Stimulated activated CD4-positive, alpha-beta T cell treated with anti-CD3 and anti-CD28 coated beads, Interleukin-15, amount 100 ng/mL, for 48 hours (primary cell): ENCODE measurements at places on chromosomes 7 and 10.

DNA sequence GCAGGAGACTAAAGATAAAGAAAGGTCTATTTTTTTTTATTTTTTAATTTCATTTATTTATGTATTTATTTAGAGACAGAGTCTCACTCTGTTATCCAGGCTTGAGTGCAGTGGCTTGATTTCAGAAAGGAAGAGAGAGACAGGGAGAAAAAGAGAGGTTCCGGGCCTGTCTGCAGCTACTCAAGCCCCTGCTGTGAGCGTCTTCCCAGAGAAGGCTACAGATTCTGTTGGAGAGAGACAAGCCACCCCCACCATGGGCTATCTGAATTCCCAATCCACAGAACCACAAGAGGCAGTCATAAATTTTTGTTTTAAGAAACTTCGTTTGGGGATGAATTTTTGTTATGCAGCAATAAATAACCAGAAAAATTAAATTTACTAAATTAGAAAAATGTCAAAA is 68.1 kb downstream of the CALN1 start:
- no peak for DNase-seq

GRCh38 chr10:35613597-35614226 is 8.6 kb downstream of the GJD4 start:
- no peak for DNase-seq

- no peak for DNase-seq
Measured at GRCh38 chr10:112970021-112970420, 20.0 kb downstream of the TCF7L2 start.

DNA sequence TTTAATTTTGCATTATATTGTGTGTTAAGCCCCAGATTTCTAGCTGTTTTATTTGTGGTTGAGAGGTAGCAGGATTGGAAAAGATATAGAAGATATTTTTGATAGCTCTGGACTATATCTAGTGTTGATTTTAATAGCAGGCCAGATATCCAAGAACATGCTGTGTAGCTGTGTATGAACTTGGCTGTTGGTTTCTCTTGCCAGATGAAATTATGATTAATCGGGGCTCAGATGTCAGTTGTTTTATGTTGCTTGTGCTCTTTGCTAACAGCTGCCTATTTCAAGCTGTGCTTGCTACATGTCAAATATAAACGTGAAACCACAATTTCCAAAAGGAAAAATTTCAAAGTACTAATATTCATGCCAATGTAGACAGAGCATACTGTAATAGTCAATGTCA is 141.1 kb downstream of the GRM3 start:
- DNase-seq = no peak

- DNase-seq = no peak
Measured at GRCh38 chr10:31765541-31765940, 163.1 kb downstream of the ARHGAP12 start.

GRCh38 chr10:113331961-113332360 is 220.9 kb upstream of the HABP2 start:
- no peak for DNase-seq

- DNase-seq = no peak
Measured at GRCh38 chr7:13988731-13989125, 738 bp downstream of the ETV1 start.

DNA sequence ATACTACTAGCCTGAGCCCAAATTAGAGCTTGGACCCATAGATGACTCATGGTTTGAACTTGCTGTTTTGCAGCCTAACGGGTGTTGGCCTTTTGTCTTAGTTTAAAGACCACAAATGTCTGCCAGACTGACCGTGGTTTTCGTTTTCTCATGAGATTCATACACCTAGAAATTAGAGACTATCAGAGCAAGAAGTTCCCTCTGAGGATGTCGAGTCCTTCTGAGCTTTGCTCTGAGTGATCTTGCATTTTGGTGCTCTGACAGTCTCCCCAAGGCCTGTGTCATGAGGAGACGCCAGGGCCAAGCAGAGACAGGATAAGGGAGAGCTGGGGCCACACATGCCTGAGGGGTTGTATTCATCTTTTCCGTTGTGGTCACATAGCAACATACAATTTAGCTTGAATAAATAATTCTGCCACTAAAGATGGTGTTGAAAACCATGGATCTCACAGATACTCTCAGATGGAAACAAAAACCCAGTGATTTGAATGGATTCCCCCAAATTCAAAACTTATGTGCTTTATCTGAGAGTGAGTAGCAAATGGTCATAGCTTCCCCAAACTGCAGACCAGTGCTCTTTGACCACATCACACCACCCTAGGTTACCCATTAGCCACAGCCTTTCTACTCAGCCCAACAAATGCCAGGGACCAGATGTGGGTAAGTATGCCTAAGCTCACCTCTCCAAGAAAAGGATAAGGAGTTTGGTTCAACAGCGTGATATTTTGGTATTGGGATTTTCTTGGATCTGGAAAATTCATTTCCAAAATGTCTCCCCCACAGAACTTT is 762.0 kb upstream of the IGFBP3 start:
- no peak for DNase-seq

GRCh38 chr7:133253519-133253875 is 619 bp downstream of the EXOC4 start:
- DNase-seq = no peak

DNA sequence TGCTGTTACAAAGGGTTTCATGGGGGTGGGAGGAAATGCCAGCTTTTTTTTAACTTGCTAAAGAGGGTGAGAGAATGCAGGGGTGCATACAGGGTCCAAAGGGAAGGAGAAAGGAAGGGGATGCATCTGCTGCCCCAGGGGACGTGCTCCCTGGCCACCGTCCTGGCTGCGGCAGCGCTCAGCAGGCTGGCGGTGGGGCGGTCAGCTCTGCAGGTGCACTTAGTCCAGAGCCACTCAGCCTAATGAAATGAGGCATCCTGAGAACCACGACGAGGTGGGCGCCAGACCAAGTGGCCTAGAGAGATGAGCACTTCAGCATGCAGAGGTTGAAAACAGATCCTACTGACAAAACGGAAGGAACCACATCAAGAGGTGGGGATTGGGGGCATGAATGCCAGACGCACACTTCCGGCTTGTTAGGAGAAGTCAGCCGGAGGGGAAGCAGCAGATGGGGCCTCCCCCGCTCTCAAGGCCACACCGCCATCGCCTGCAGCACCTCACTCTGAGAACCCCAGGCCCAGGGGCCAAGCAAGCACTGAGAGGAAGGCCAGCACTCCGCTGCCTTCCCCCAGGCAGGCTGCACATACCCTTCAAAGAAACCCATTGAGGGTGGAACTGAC is 94.5 kb downstream of the MAD1L1 start:
- peak; percentile 36 for DNase-seq

- DNase-seq = no peak
Measured at GRCh38 chr7:155848691-155849669, 36.7 kb upstream of the SHH start.

- DNase-seq = no peak
Measured at GRCh38 chr10:75466886-75467285, 35.5 kb downstream of the LRMDA start.

DNA sequence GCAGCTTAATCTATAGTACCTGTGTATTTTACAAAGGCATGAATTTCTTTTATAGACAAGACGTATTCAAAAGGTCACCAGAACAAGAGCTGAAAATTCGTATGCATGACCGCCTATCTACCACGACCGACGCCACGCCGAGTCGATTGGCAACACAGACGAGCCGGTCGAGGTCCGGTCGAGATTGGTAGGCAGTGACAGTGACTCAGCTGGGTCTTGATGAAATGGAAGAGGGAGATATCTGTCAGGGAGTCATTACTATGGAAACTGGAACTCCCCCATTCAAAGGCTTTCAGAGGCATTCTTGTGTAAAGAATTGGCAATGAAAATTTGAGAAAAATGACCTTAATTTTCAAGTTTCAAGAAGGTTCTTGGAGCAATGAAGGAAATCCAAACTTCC is 2.1 kb downstream of the ATP5MK start:
- no peak for DNase-seq

- no peak for DNase-seq
Measured at GRCh38 chr10:104931612-104932134, 290.6 kb downstream of the SORCS3 start.

GRCh38 chr7:84162584-84162983 is 32.0 kb downstream of the SEMA3A start:
- DNase-seq = no peak

GRCh38 chr10:95414016-95414830 is 123.4 kb upstream of the PDLIM1 start:
- no peak for DNase-seq

- no peak for DNase-seq
Measured at GRCh38 chr10:20115894-20116293, 299.7 kb downstream of the PLXDC2 start.

GRCh38 chr7:27922907-27923641 is 183.1 kb downstream of the TAX1BP1 start:
- no peak for DNase-seq

- DNase-seq = no peak
Measured at GRCh38 chr7:100170101-100170897, 1.9 kb upstream of the GAL3ST4 start.

GRCh38 chr7:142391191-142391992 is 133.5 kb upstream of the PRSS58 start:
- peak; percentile 29 for DNase-seq

- no peak for DNase-seq
Measured at GRCh38 chr7:100612730-100613390, 520 bp downstream of the MOSPD3 start.

DNA sequence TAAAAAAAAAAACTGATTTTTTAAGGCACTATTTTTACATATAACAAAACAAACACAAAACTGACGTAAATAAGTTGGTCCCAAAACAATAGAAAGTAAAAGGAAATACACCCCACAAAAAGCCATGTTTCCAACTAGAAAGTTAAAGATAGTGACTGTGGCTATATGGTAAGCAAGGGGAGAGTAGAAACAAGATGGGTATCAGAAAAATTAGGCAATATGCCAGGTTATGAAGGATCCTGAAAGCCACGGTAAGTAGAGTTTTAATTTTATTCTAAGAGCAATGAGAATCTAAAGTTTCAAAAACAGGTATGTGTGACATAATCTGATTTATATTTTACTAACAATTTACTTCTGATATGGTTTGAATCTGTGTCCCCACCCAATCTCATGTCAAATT is 61.5 kb downstream of the BRAF start:
- DNase-seq = no peak

DNA sequence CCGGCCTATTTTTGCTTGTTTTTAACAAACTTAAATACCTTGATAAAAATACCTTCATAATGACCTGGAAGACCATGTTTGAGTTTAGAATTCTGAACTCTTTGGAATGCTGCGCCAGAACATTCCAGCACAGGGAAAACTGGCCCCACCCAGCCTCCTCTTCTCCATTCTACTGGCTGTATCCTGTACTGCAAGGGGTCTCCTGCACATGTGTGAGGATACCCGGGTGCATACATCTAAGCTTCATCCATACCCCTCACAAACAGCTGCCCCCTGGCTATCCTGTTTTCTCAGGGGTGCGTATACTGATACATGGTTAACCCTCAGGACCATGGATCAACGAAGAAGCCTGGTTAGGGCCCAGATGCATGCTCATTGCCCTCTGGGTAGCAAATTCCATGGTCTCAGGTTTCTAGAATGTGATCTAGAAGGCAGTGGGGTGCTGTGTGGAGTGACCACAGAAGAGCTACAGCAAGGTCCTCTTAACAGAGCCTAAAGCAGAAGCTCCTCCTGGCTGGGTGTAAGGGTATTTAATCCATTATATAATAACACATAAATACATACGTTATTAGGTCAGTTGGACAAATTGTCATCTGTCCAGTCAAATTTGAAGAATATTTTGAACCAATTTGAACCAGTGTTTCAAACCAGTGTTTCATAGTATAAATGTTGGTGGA is 26.1 kb downstream of the HACD1 start:
- no peak for DNase-seq

DNA sequence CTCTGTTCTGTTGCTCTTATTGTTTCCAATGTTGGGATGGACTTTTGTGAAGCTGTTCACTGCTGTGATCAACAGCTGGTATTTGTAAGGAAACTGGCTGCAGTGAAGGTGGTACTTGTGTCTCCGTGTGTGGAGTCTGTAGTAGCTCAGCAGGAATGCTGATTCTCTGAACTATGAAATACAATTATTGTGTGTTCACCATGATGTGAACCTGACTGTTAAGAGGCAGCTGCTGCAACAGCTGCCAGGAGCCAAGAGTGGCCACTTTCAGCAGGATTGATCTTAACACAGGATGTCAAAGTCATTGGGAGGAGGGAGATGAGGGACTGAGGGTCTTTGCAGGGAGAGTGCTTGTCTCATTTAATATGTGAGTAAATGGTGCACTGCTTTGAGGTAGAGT is 13.9 kb downstream of the VSTM2A start:
- DNase-seq = no peak

DNA sequence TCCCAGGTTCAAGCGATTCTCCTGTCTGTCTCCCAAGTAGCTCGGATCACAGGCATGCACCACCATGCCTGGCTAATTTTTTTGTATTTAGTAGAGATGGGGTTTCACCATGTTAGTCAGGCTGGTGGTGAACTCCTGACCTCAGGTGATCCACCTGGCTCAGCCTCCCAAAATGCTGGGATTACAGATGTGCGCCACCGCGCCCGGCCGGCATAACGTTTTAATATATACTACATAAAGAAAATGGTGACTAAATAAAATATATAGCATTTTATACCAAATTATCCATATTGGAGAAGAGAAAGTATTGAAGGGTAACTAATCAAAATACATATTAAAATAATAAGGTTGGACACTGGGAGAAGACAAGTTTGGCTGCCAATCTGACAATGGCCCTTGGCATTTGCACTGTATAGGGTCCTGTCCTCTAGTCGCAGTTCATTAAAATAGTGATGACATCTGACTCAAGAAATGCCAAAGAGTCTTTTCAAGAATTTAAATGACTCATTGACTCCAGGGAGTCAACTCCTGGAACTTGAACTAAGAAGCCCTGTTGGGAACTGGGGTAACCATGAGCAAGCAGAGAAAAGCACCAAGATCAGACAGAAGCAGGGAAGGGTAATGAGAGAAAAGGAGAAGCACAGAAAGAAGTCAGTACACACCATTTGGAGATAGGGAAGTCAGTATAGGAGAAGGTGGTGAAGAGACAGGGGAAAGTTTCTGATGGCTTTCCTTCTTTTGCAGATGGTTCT is 91.1 kb downstream of the CH25H start:
- no peak for DNase-seq

GRCh38 chr7:77657427-77658224 is 38.6 kb upstream of the RSBN1L start:
- no peak for DNase-seq

DNA sequence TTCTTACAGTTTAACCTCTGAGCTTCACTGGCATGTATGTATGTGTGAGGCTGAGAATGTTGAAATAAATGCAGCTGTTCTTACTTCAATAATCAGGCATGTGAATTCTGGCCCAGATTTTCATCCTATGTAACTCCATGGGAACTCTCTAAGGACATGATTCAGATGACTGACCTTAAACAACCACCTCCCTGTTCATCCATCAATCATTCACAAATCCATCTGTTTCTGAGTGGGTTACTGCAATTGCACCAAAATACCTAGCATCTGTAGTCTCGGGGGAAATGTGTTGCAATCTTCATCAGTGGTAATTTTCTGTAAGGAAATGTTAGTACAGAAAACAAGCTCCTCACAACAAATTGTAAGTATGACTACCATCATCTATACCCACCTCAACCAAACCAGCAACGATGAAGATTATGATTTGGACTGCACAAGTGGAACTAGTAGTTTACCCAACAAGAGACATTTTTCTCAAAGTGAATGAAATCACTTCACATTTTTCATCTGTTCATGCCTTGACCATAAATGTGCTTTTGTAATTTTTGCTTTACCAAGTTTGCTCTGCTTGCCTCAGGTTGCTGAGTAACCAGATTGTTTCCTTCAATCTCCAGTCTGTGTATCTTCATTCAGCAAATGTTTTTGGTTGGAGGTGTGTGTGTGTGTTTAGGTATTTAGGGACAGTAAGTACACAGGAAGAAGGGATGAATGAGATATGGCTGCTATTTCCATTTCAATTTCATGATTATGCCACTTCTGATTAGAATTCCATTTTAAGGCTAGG is 65.7 kb upstream of the FZD8 start:
- DNase-seq = no peak

- no peak for DNase-seq
Measured at GRCh38 chr7:81854518-81854917, 84.7 kb upstream of the HGF start.
